ENCODE measurements at places on chromosomes 1 and 21.

- DNase-seq, result no peak
Measured at GRCh38 chr1:152035539-152036266, 1.1 kb downstream of the S100A11 start.

DNA sequence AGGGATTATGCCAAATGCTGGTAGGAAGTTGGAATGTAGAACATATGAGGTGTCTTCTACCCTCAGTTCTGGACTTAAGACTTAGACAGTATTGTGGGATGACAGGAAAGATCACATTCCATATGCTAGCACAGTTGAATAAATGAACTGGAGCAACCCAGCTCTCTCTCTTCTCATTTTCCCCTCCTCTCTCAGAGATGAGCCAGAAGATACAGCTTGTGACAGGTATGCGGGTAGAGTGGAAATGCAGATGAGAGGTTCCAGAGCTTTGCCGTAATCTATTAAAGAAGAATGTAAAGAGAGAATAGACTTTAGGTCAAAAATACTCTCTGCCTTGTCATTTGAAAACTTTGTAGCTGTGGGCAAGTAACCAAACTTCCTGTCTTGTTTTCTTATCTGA, 32.5 kb upstream of the HMCN1 start:
- no peak for DNase-seq

- DNase-seq, result no peak
Measured at GRCh38 chr1:18794561-18794960, 64.9 kb downstream of the TAS1R2 start.

GRCh38 chr1:178819123-178819522, 51.8 kb downstream of the ANGPTL1 start:
- DNase-seq, result no peak

- DNase-seq, result no peak
Measured at GRCh38 chr1:214983126-214983869, 99.2 kb upstream of the KCNK2 start.

DNA sequence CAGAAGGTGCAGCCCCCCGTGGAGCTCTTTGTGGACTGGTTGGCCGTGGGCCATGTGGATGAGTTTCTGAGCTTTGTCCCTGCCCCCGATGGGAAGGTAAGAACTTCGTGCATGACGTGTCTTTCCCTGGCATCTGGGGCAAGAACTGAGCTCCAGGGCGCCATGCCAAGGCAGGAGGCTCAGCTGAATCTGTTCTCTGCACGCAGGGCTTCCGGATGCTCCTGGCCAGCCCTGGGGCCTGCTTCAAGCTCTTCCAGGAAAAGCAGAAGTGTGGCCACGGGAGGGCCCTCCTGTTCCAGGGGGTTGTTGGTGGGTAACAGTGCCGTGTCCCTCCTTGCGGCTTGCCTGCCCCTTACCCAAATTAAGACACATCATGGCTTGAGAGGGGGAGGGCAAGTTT, 27.7 kb downstream of the PADI3 start:
- DNase-seq, result no peak

GRCh38 chr1:6256645-6257044, 4.3 kb downstream of the GPR153 start:
- no peak for DNase-seq

DNA sequence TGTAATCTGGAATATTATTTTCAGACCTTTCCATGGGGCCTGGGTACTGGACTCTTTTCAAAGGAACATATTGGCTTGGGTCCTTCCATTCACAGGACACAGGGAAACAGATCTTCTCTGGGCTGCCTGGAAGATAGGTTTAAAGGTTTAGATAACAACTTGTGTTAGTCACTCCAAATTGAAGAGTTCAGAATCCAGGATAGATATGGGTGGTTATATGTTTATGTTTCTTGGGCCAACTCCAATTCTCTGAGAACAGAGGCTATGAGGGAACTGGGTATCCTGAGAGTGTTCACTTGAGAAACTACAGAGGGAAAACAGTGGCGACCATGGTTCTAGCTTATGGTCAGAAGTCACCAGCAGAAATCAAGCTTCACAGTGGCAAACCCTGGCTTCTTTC, 8.7 kb upstream of the PIGM start:
- DNase-seq, result no peak

DNA sequence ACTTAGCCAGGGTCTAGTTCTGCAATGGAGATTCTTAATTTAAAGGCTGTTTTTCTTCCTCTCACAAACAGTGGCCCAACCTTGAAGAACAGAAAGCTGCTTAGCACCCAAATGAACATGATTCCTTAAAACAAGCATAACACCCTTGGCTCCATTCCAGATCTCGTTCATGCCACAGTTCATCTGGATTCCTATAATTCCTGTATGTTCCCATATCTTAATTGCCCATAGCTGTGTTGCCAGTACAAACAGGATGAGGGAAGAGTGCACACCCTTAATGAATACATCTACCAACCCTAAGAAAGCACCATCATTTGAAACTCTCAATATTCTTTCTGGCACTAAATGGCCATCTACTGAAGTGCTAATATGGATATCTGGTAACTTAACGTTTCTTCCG, 45.5 kb downstream of the TGFB2 start:
- DNase-seq, result no peak

DNA sequence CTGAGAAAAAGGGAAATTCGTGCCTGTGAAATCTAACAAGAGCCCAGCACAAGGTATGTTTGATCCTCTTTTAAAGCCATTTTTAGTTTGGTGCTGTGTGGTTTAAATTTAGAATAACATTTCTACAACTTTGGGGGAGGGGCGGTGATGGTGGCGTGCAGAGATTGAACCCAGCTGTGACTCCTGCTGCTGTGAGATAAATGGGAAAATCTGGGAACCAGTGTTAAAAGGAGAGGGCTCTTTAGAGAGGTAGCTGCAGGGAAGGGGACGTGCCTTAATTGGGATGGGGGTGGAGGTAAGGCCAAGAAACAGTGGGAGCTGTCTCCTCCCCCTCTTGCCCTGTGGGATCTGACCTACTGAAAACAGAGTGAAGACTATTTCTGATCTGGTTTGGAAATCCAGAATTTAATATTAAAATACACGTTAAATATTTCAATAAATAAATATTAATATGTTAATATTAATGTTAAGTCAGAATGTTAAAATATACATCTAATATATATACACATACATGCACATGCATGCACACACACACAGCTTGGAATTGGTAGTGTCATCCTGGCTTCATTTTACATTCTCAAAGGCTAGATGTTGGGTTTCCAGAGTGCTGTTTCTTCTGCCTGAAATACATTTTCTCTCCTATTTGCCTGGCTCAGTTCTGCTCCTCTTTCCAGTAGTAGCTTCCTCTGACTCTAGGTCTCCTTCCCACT, 30.1 kb upstream of the DNAJC6 start:
- DNase-seq, result no peak

- DNase-seq, result no peak
Measured at GRCh38 chr1:164770131-164770529, 211.1 kb downstream of the PBX1 start.

DNA sequence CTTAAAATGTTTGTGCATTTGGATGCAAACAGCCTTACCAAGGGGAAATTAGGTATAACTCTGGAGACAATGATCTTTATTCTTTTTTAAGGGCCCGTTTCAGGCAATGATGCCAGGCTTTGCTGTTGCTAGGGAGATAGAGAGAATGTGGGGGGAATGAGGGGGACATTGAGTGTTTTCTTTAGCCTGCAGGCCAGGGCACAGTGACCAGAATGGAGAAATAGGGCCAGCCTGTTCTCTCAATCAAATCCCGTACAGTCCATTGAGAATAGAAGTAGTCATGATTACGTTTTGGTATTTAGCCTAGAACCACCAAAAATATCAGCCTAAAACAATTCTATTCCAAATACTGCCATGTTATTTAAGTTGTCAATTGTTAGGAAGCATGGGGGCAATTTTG, 49.0 kb downstream of the RGS7 start:
- no peak for DNase-seq

GRCh38 chr21:28627691-28628090, 365.0 kb downstream of the LTN1 start:
- no peak for DNase-seq

- no peak for DNase-seq
Measured at GRCh38 chr1:27561124-27561899, 42.6 kb downstream of the AHDC1 start.

- no peak for DNase-seq
Measured at GRCh38 chr21:46626536-46626935, 8.9 kb upstream of the PRMT2 start.

GRCh38 chr1:4935807-4936206, 281.4 kb downstream of the AJAP1 start:
- no peak for DNase-seq

DNA sequence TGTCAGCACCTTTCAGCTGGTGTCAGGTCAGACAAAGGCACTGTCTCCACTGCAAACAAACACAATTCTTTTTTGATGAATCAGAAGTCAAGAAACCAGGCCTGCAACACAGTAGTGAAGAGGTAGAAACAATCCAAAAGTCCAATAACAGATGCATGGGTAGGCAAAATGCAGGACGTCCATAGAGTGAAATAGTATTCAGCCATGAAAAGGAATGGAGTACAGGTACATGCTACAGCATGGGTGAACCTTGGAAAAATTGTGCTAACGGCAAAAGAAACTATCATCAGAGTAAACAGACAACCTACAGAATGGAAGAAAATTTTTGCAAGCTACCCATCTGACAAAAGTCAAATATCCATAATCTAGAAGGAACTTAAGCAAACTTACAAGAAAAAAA, 26.2 kb upstream of the ZBTB21 start:
- DNase-seq, result no peak

GRCh38 chr1:156768610-156769295, 1.4 kb downstream of the PRCC start:
- DNase-seq, result no peak

GRCh38 chr1:95039360-95040031, 33.3 kb downstream of the ALG14 start:
- DNase-seq, result no peak

GRCh38 chr1:41485605-41486004, 1.1 kb upstream of the EDN2 start:
- DNase-seq, result no peak

Data from activated CD4-positive, alpha-beta T cell treated with anti-CD3 and anti-CD28 coated beads for 4 hours (primary cell).